ENCODE measurements at places on chromosomes 6 and 20. TPM values are rescaled to one million over a fixed set of nuclear protein-coding genes. Genes with fewer than 3 reads are reported as not detected.

Gene DTNBP1
- 16.7 TPM for total RNA-seq

Gene CALHM6
- total RNA-seq, result not detected

Gene DNAAF9
- total RNA-seq, result 4.6 TPM

Gene CALHM4
- total RNA-seq, result not detected

Gene SIRPB2
- not detected for total RNA-seq

Gene FAM83C
- not detected for total RNA-seq

Gene CST5
- not detected for total RNA-seq

Gene TTK
- 46.3 TPM for total RNA-seq

Gene ANKRD6
- total RNA-seq, result 9.9 TPM

Gene CDSN
- total RNA-seq, result 0.12 TPM

Gene HLA-DOB
- total RNA-seq, result 0.64 TPM

- DNase-seq, result no peak
- no peaks in the 10 kb centered on the region for H3K36me3 ChIP-seq
- H3K27ac ChIP-seq, result no peak overlapping the region
- H3K4me1 ChIP-seq, result no peaks in the 10 kb centered on the region
- no peak overlapping the region for H3K4me3 ChIP-seq
These were observed 1066.8 kb upstream of the CITED2 start for GRCh38 chr6:140441256-140441655.

- no peaks in the 10 kb centered on the region for H3K27me3 ChIP-seq
- no peaks in the 10 kb centered on the region for H3K36me3 ChIP-seq
- H3K4me3 ChIP-seq, result peak overlapping the region; percentile 48
- peaks cover 23% of the 10 kb centered on the region for H3K4me1 ChIP-seq
- peak overlapping the region; percentile 5 for H3K27ac ChIP-seq
- DNase-seq, result peak; percentile 68
These were observed 134.2 kb downstream of the TRIM27 start for GRCh38 chr6:28789553-28790083.

DNA sequence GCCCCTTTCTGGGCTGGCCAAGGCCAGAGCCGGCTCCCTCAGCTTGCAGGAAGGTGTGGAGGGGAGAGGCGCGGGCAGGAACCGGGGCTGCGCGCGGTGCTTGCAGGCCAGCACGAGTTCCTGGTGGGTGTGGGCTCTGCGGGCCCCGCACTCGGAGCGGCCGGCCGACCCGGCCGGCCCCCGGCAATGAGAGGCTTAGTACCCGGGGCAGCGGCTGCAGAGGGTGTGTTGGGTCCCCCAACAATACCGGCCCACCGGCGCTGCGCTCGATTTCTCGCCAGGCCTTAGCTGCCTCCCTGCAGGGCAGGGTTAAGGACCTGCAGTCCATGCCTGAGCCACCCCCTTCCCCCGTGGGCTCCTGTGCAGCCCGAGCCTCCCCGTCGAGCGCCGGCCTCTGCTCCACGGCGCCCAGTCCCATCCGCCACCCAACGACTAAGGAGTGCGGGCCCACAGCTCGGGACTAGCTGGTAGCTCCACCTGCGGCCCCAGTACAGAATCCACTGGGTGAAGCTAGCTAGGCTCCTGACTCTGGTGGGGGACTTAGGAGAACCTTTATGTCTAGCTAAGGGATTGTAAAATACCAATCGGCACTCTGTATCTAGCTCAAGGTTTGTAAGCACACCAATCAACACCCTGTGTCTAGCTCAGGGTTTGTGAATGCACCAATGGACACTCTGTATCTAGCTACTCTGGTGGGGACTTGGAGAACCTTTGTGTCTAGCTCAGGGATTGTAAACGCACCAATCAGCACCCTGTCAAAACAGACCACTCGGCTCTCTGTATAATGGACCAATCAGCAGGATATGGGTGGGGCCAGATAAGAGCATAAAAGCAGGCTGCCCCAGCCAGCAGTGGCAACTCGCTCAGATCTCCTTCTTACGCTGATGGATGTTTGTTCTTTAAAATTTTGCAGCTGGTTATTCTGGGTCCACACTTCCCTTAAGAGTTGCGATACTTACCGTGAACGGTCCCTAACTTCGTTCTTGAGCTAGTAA, 167.4 kb upstream of the RREB1 start:
- H3K27ac ChIP-seq, result no peak overlapping the region
- no peak overlapping the region for H3K4me3 ChIP-seq
- no peaks in the 10 kb centered on the region for H3K36me3 ChIP-seq
- H3K27me3 ChIP-seq, result no peaks in the 10 kb centered on the region
- DNase-seq, result no peak

DNA sequence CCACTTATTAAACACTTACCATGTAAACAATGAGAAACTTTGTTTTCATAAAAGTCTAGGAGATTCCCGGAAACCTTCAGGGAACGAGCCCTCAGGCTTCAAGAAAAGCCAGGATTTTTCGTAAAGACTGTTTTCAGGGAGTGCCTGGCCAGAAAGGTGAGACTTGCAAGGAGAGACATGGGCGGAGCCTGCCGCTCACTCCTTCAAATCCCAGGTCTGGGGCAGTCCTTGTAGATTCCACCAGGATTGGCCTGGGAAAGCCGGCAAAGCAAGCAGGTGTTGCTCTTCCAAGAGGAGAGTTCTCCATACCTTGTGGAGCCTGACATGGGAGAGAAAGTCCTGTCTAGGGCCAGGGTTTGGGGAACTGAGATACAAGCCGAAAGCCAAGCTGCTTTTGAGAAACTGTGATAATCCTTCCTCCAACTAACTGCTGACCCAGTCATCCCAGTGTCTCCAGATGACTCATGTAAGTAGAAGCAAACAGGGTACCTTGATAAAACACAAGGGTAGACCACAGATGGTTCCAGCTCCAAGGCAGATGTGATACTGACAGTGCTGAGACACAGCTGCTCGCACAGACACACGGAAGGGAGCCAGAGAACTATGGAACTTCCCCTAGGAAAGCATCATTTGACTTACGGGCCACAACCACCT, 69.4 kb upstream of the NAA20 start:
- no peaks in the 10 kb centered on the region for H3K4me1 ChIP-seq
- no peak overlapping the region for H3K27ac ChIP-seq
- no peaks in the 10 kb centered on the region for H3K27me3 ChIP-seq
- H3K36me3 ChIP-seq, result no peaks in the 10 kb centered on the region

GRCh38 chr20:20396794-20397193, 28.9 kb downstream of the INSM1 start:
- H3K36me3 ChIP-seq, result no peaks in the 10 kb centered on the region
- no peaks in the 10 kb centered on the region for H3K27me3 ChIP-seq
- DNase-seq, result no peak
- H3K27ac ChIP-seq, result no peak overlapping the region
- H3K4me3 ChIP-seq, result no peak overlapping the region

- H3K4me3 ChIP-seq, result no peak overlapping the region
- H3K27me3 ChIP-seq, result no peaks in the 10 kb centered on the region
- H3K36me3 ChIP-seq, result no peaks in the 10 kb centered on the region
- DNase-seq, result no peak
- no peak overlapping the region for H3K27ac ChIP-seq
These were observed 555.8 kb downstream of the PKHD1 start for GRCh38 chr6:51531623-51532022.

DNA sequence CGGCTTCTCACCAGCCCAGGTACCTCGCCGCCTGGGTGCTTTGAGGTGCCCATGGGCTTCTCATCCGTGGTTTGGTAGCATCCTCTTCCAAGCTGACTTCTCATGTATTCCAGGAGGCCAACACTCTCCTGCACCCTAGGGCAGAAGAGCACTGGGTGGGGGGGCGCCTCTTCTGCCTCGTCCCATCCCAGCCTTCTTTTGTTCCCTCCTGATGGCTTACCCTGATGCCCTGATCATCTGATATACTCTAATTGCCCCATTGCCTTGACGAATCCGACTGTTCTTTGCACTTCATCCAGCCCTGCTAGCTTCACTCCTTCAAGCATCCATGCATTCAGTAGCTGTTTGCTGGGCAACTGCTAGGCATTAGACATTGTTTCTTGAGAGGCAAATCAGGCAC, 60.6 kb downstream of the ZNF831 start:
- no peak for DNase-seq
- H3K4me3 ChIP-seq, result no peak overlapping the region
- peaks cover 34% of the 10 kb centered on the region for H3K27me3 ChIP-seq
- H3K27ac ChIP-seq, result no peak overlapping the region

DNA sequence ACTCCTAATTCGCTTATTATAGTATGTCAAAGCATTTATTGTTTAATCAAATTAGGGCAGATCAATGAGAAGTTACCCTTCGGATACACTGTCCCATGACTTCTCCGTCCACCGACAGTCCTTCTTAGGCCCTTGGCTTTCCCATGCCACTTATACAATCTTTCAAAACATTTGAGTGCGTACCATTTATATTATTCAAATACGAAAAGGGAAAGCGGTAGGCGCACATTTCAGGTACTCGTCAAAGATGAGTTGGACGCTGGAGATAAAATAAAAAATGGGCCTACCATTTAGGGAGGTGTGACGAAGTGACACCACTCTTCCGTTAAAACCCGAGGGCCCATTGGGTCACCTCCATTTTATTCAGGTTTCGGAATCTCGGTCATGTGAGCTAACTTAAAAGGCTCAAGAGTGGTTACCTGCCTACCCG, 542 bp upstream of the AFG1L start:
- H3K4me3 ChIP-seq, result peak overlapping the region; percentile 67
- no peaks in the 10 kb centered on the region for H3K36me3 ChIP-seq
- H3K4me1 ChIP-seq, result peaks cover 21% of the 10 kb centered on the region

DNA sequence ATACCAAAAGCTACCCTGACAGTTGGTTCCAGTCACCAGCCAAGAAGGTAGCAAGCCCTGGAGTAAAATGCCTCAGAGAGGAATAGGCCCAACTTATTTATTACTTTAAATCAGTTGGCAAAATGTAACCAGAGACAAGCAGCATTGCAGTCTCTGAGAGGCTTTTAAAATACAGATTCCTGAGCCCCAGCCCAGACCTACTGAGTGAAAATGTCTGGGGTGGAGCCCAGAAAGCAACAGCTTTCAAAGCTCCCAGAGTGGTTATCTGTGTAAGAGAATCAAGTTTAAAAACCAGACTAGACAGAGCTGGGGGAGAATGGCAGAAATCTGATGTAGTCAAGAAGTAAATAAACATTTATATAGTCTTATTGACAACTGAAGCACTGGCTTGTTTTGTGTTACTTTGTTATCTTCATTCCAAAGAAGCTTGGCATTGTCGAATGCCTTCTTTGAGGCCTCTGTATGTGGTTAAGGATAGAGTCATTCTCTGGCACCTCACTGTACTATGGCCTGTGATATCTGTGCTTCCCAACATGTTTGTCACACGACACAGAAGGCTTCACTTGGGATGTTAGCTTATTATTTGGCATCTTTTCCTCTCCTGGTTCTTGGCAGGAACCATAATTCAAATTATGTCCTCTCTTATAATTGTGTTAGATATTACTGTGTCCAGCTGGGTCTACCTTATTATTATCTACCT, 313.5 kb downstream of the SLC35F1 start:
- H3K4me1 ChIP-seq, result no peaks in the 10 kb centered on the region
- no peak overlapping the region for H3K27ac ChIP-seq
- H3K36me3 ChIP-seq, result no peaks in the 10 kb centered on the region
- no peak for DNase-seq
- H3K27me3 ChIP-seq, result no peaks in the 10 kb centered on the region

GRCh38 chr20:62132421-62132820, 10.1 kb downstream of the LSM14B start:
- H3K4me3 ChIP-seq, result no peak overlapping the region
- H3K36me3 ChIP-seq, result peaks cover 54% of the 10 kb centered on the region
- H3K27me3 ChIP-seq, result no peaks in the 10 kb centered on the region
- H3K27ac ChIP-seq, result no peak overlapping the region

GRCh38 chr6:23441808-23442461, 684.1 kb upstream of the NRSN1 start:
- no peaks in the 10 kb centered on the region for H3K36me3 ChIP-seq
- H3K27me3 ChIP-seq, result no peaks in the 10 kb centered on the region
- no peak overlapping the region for H3K27ac ChIP-seq
- H3K4me1 ChIP-seq, result no peaks in the 10 kb centered on the region
- H3K4me3 ChIP-seq, result no peak overlapping the region

DNA sequence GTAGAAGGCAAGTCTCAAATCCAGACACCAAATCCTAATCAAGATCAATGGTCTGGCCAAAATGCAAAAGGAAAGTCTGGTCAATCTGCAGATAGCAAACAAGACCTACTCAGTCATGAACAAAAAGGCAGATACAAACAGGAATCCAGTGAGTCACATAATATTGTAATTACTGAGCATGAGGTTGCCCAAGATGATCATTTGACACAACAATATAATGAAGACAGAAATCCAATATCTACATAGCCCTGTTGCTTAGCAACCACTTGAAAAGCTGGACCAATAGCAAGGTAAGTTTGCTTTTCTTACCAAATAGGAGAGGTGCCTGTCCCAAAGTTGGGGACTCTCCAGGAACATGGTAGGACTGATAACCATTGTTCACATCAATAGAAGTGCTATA, 2.0 kb downstream of the SEMG2 start:
- H3K4me3 ChIP-seq, result no peak overlapping the region
- H3K27ac ChIP-seq, result no peak overlapping the region
- peaks cover 50% of the 10 kb centered on the region for H3K27me3 ChIP-seq
- no peaks in the 10 kb centered on the region for H3K4me1 ChIP-seq

GRCh38 chr6:95882371-95882770, 133.4 kb upstream of the FUT9 start:
- H3K27ac ChIP-seq, result no peak overlapping the region
- H3K4me3 ChIP-seq, result no peak overlapping the region
- no peak for DNase-seq
- no peaks in the 10 kb centered on the region for H3K4me1 ChIP-seq
- H3K36me3 ChIP-seq, result no peaks in the 10 kb centered on the region

DNA sequence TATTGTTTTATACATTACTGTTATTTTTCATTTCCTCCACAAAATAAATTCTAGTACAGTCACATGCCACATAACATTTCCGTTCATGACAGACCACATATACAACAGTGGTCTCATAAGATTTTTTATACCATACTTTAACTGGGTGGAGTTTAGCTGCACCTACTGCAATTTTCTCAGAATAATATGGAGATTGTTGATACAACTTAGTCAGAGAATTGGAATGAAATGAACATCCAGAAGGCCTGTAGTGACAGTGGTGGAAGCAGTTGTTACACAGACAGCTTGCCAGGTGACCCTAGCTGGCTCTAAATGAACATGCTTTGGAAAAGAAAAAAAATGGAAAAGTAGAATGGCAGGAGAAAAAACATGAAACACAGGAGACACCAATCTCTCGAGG, 183.2 kb upstream of the TCF21 start:
- no peaks in the 10 kb centered on the region for H3K27me3 ChIP-seq
- H3K27ac ChIP-seq, result peak overlapping the region; percentile 22
- H3K4me1 ChIP-seq, result no peaks in the 10 kb centered on the region
- no peak overlapping the region for H3K4me3 ChIP-seq
- no peak for DNase-seq

DNA sequence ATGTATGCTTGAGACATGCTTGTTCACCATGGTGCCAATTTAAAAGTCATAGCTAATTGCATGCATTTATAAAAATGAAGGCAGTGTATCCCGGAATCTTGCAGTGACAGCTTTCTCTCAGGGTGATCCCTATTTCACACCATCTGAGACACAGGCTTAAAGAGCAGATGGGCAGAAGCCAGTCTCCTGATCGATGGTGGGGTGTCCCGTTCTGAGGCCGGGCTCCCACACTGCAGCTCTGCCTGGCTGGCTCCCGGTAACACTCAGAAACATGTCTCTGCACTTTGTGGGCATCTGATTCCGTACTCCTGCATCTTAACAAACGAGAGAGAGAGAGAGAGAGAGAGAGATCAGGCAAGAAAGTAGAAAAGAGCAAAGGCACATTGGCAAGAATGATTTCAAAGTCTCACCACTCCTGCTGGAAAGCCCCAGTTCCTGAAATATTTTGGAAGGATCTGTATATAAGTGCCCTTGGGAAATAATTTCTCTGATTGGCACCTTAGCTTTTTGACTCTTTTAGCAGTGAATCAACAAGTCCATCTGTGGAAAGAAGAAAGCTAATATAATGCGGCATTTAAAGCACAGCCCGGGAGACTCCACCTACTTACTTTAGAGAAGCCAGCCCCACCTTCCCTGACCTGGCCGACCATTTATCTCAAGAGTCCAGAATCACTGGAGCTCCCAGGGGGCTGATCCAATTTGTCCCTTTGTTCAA, 36.8 kb upstream of the EXOC2 start:
- H3K27ac ChIP-seq, result no peak overlapping the region
- peaks cover 37% of the 10 kb centered on the region for H3K27me3 ChIP-seq
- H3K4me1 ChIP-seq, result no peaks in the 10 kb centered on the region
- H3K36me3 ChIP-seq, result no peaks in the 10 kb centered on the region
